Osteocyte (in vitro differentiated cells): ENCODE measurements at places on chromosomes 12 and 14.

DNA sequence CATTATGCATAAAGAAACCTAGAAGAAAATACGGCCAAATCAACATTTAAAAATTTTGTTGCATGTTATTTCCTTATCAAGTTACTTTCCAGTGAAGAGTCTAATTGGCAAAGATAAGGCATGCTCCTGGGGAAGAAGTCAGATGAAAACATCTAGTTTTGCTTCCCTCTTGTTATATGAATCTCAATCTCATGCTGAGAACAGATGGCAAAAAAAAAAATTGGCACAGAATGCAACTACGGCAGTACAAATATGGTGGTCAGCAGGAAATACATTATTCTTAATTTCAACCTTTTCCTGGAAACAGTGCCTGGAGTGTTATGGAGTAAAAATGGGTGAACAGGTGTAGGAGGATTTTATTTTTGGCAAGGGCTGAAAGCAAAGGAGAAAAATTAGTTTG is 32.8 kb downstream of the HECTD4 start:
- no peak overlapping the region for H3K4me3 ChIP-seq
- no peaks in the 10 kb centered on the region for H3K36me3 ChIP-seq
- no peak for DNase-seq
- peaks cover 54% of the 10 kb centered on the region for H3K4me1 ChIP-seq
- H3K27me3 ChIP-seq: no peaks in the 10 kb centered on the region
- H3K27ac ChIP-seq: peak overlapping the region; percentile 56

- H3K4me3 ChIP-seq: no peak overlapping the region
- H3K27me3 ChIP-seq: peaks cover 34% of the 10 kb centered on the region
- peaks cover 11% of the 10 kb centered on the region for H3K4me1 ChIP-seq
These were observed 67.0 kb upstream of the MAX start for GRCh38 chr14:65169351-65169750.

GRCh38 chr12:67764946-67765619 is 116.5 kb downstream of the DYRK2 start:
- H3K27me3 ChIP-seq: no peaks in the 10 kb centered on the region
- DNase-seq: no peak
- no peaks in the 10 kb centered on the region for H3K36me3 ChIP-seq
- H3K27ac ChIP-seq: no peak overlapping the region

GRCh38 chr14:23831596-23831995 is 122.0 kb upstream of the DHRS4 start:
- H3K27ac ChIP-seq: no peak overlapping the region
- H3K36me3 ChIP-seq: no peaks in the 10 kb centered on the region
- H3K4me3 ChIP-seq: no peak overlapping the region
- no peak for DNase-seq

DNA sequence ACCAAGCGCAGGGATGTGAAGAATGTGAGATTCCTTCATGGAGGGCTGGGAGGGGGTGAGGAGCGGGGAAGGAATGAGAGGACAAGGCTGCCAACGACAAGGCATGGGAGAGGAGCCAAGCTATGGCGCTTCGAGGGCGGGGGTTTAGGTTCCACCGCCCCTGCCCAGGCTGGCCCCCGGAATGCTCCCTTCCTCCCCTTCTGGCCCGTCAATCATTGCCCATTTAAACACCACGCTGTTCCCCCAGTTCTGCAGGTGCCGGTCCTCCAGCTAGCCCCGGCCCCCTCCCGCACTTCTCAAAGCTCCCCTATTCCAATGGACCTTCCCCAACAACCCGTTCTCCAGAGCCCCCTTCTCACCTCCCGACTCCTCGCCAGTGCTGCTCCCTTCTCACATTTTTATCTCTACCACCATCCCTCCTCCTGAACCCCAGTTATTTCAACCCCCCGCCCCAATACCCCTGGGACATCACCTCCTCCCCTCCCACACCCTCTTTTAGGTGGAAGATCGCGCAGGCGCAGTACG is 428 bp downstream of the RNF41 start:
- no peaks in the 10 kb centered on the region for H3K27me3 ChIP-seq
- no peak for DNase-seq
- peak overlapping the region; percentile 99 for H3K4me3 ChIP-seq
- H3K36me3 ChIP-seq: peaks cover 5% of the 10 kb centered on the region
- peak overlapping the region; percentile 99 for H3K27ac ChIP-seq

GRCh38 chr14:105083926-105084685 is 18.9 kb upstream of the GPR132 start:
- H3K27ac ChIP-seq: no peak overlapping the region
- peaks cover 16% of the 10 kb centered on the region for H3K4me1 ChIP-seq
- peaks cover 3% of the 10 kb centered on the region for H3K27me3 ChIP-seq
- no peak for DNase-seq
- H3K4me3 ChIP-seq: no peak overlapping the region

GRCh38 chr12:122503147-122503751 is 2.5 kb upstream of the ZCCHC8 start:
- H3K4me1 ChIP-seq: peaks cover 28% of the 10 kb centered on the region
- peaks cover 39% of the 10 kb centered on the region for H3K36me3 ChIP-seq
- no peak for DNase-seq

- no peaks in the 10 kb centered on the region for H3K36me3 ChIP-seq
- H3K27ac ChIP-seq: peak overlapping the region; percentile 90
- DNase-seq: no peak
- H3K4me1 ChIP-seq: peaks cover 49% of the 10 kb centered on the region
- peak overlapping the region; percentile 19 for H3K4me3 ChIP-seq
- no peaks in the 10 kb centered on the region for H3K27me3 ChIP-seq
These were observed 47.8 kb upstream of the EML1 start for GRCh38 chr14:99745307-99745951.

DNA sequence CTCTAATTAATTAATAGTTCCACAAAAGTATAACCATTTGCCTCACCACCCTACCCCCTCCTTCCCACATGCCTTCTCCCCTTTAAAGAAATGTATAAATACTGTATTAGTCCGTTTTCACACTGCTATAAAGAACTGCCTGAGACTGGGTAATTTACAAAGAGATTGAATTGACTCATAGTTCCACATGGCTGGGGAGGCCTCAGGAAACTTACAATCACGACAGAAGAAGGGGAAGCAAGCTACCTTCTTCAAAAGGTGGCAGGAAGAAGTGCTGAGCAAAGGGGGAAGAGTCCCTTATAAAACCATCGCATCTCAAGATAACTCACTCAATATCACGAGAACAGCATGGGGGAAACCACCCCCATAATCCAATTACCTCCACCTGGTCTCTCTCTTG is 8.2 kb upstream of the RESF1 start:
- no peak overlapping the region for H3K4me3 ChIP-seq
- H3K27ac ChIP-seq: no peak overlapping the region
- DNase-seq: no peak
- H3K27me3 ChIP-seq: no peaks in the 10 kb centered on the region
- H3K36me3 ChIP-seq: no peaks in the 10 kb centered on the region
